ENCODE measurements at places on chromosomes 1 and 21.

DNA sequence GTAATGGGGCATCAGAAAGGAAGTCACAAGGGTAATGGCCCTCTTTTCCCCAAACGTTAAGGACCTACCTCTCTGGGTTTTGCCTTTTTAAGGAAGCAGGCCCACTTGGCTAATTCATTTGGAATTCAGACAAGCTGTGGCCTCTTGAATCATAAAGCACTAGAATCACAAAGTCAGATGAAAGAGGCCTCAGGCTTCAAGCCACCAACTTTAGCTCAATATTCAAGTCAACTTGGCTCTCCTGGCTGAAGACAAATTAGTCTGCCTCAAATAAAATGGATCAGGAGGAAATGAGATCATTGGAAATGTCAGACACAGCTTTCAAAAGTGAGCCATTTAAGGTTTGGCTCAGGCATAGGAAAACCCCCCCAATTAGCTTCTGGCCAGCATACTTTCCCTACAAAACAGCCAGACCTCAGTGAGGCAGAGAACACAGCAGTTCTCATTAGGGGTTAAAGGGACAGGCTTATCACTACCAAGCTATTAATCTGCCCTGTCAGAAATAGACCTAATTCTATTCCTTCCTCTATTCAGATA lies 34.3 kb downstream of the SLC35D1 start:
- DNase-seq: no peak

DNA sequence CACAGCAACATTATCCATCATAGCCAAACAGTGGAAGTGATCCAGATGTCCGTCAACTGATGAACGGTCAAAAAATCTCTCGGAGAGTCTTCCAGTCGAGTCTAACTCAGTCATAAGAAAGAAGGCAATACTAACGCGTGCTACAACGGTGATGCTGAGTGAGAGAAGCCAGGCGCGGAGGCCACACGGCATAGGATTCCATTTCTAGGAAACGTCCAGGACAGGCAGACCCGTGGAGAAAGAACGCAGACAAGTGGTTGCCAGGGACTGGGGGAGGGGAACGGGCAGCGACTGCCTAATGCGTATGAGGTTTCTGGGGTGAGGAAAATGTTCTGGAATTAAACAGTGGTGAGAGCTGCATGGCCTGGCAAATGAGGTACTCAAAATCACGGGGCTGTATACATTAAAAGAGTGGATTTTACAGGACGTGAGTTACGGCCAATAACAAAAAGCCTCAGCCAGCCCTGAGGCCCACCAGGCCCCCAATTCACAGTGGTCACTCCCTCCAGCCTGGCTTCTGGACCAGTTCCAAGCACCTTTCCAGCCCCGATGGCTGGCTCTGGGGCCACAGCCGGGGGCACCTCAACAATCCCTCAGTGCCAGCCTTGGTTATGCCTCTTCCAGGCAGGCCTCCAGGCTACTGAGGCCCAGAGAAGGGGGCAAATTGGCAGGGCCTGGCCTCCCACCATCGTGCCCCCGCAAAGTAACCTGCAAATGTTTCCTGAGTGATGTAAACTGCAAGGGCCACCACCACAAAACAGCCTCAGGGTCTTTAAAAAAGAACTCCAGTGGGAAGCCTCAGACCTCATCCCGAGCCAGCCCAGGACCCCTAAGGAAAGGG lies 3.4 kb downstream of the WNT9A start:
- no peak for DNase-seq

- DNase-seq: peak; percentile 69
Measured at GRCh38 chr21:26842974-26843932, 2.0 kb downstream of the ADAMTS1 start.

DNA sequence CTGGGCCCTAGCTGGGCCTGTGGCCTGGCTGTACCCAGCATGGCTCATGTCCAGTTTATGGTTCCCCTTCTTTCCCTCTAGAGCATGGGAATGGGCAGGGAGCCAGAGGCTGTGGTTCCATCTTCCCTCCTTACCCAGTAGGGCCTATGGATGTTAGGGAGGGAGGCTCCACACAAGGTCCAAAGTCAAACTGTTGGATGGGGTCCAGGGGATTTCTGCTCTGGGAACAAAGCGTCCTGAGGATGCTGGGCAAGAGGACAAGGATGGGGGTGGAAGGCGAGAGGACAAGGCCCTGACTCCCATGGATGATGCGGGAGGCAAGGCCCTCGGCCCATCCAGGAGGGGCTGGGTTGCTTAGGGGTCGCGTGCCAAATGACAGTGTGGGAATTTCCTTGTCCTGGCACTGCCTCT lies 17.3 kb downstream of the CSF1 start:
- peak; percentile 32 for DNase-seq

- DNase-seq: no peak
Measured at GRCh38 chr1:28195780-28196179, 19.3 kb upstream of the PTAFR start.

GRCh38 chr1:3258386-3259003 lies 189.5 kb downstream of the PRDM16 start:
- no peak for DNase-seq

DNA sequence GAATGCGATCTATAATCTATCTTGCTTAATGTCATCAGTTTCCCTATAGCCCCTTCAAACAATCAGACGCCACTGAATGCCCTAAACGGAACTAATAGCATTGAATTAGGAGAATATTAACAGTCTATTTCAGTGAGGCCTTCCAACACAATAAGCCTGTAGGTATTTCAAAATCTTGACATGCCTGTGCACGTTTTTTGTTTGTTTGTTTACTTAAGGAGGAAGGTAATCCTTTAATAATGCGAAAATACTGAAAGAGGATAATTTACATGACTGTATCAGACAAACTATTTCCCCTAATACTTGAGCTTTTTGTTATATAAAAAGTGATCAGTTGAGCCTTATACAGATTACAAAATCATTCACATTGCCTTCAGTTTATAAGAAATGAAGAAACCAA lies 29.0 kb upstream of the JAK1 start:
- no peak for DNase-seq

DNA sequence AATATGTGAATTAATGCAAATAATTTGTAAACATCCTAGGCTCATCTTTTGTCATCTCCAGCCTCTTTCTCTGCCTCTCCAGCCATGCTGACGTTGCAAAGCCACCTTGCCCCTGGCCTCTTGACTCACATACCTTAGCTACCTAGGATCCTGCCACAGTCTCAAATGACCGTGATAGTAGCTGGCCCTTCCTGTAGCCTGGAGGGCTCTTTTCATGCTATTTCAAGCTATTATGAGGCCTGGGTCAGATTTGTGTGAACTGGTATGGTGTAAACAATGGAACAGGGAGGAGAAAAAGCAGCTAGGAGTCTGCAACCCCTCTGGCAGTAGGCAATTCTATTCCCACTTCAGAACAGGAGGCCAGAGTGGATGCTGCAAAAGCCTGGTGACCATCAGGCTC lies 337.7 kb downstream of the DISC1 start:
- no peak for DNase-seq

GRCh38 chr1:152442765-152443164 lies 28.7 kb upstream of the CRNN start:
- DNase-seq: no peak

DNA sequence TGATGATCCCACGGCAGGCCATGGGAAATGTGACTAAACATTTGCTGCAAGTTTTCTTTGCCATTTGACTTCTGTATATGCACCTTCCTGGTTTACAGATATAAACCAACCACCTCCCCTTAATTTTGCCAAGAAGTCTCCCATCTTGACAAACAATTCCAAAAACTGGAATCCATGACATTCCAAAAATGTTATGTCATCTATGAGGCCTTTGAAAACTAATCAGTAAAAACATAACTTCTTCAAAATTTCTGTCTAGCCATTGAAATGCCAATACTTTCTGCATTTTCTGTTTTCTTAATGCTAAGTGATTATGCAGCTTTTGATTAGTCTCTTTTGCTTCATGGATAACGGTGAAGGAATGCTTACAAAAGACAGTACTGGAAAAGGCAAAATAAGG lies 84.1 kb downstream of the LYST start:
- no peak for DNase-seq

DNA sequence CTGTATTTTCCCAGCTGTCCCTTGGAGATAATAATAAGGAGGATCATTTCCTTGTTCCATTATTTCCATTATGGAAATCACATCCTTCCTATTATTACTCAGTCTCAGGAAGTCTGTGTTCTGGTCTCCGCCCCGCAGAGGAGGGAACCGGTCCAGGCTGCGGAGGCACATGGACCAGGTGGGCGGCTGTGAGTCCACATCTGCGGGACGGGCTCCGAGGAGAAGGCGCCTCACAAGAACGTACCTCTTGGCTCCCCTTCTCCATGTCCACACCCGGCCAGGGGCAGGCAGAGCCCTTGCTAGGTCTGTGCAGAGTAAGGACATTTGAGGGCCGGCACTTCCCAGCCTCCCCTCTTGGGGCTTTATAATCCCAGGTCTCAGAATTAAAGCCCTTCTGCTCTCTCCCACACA lies 14.6 kb downstream of the RAB7B start:
- DNase-seq: no peak

DNA sequence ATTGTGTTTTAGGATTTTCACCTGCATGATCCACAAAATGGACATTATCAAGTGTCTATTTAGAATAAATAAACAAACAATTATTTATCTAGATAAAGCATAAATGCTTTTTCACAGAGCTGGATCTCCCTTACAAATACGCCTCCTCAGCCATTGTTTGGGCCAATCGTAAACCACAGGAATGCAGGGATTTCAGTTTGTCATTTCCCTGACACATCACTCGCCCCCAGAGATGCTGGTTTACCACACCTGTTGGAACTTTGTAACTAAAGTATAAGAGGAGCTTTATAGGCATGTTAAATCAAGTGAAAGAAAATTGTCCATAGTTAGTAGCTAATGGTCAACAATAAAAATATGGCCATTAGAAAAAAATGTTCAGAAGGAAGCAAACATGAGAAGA lies 40.3 kb downstream of the GPR88 start:
- no peak for DNase-seq

DNA sequence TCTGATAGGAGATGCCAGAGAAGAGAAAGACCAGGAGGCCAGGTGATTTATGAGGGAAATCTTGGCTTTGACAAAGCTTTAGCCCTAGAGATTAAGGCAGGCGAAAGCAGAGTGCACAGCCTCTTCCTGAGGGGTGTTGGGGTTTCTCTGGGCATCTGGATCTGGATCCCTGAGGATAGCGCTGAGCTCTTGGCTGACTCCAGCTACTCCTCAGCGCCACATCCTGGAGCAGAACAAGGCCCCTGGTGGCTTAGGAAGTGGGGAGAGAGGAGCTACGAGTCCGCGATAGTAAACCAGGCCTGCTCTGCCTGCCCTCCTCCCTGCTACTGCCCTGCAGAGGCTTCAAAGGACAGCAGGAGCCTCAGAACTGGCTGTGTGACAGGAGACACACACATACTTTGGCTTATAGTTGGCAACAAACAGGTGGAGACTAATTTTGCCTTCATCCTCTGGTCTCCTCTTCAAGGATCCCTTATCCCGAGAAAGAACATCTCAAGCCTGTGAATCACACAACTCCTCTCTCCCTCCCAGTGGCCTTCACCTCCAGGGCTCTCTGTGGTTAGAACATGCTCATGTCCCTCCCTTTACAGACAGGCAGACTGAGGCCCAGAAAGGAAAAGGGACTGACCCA lies 66.9 kb downstream of the TRABD2B start:
- no peak for DNase-seq

- DNase-seq: no peak
Measured at GRCh38 chr1:19893687-19894086, 11.5 kb downstream of the OTUD3 start.

DNA sequence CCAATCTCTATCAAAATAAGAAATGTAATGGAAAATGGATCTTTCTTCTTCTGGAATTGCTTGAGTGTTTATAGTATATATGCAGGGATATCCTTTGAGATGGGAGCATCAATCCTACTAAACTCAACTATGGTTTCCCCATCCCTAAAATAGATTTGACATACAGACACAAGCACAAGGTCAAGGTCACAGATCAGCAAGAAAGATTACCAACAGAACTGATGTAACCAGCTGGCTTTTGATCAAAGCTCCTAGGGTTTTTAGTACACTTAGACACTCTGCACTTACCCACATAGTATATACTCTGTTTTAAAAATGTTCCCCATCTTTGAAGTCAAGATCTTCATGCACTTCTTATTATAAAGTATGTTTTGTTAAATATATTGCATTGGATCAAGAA lies 85.5 kb downstream of the NRIP1 start:
- DNase-seq: no peak

GRCh38 chr1:181099152-181100014 lies 10.9 kb downstream of the IER5 start:
- no peak for DNase-seq

- DNase-seq: no peak
Measured at GRCh38 chr1:203103829-203104495, 18.1 kb upstream of the MYOG start.

DNA sequence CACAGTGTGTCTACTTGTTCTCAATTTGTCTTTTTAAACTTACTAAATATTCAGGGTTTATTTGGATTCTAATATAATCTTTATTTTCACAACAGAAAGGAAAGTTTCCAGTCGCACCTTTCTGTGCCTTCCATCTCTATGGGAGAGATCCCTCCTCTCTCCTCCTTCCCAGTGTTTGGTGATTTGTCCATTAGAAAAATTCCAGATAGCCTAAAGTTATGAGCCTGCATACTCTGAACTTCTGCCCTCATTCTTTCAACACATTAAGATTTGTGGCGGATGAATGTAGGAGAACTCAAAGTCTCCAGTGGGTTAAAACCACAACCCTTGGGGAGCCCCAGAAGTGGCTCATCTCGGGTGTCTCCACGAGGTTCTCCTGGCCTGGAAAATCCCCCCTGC lies 3.6 kb downstream of the NHLH2 start:
- no peak for DNase-seq

DNA sequence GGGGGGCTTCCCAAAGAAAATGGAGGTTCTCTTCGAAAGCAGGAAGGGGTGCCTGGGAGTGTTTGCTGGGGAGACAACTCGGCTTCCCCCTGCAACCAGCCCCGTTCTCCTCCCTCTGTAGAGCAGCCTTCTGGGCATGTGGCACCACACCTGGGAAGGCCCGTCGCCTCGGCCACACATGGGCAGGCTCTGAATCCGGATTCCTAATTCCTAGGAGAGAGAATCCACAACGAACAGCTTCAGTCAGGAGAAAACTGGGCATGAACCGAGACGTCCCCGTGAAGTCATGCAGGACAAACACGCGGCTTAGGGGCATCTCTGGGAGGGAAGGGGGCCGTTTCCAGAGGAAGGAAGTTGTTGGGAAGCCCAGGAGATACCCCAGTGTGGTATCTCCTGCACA lies 224.5 kb downstream of the KAZN start:
- no peak for DNase-seq

- DNase-seq: no peak
Measured at GRCh38 chr1:5828308-5828935, 163.8 kb downstream of the NPHP4 start.

- no peak for DNase-seq
Measured at GRCh38 chr1:67060811-67061218, 6.9 kb upstream of the SLC35D1 start.

- no peak for DNase-seq
Measured at GRCh38 chr1:206021626-206022365, 1.9 kb downstream of the CTSE start.

GRCh38 chr1:183432548-183432875 lies 14.3 kb upstream of the NMNAT2 start:
- DNase-seq: no peak

GRCh38 chr1:206846487-206846886 lies 18.9 kb upstream of the IL20 start:
- no peak for DNase-seq

GRCh38 chr1:82445827-82446226 lies 645.1 kb downstream of the ADGRL2 start:
- no peak for DNase-seq

Data from omental fat pad (tissue), 4 donors.